Esophagus muscularis mucosa (tissue), 4 donors: ENCODE measurements at places on chromosomes 6 and 20. TPM values are rescaled to one million over a fixed set of nuclear protein-coding genes. Genes with fewer than 3 reads are reported as not detected.

DNA sequence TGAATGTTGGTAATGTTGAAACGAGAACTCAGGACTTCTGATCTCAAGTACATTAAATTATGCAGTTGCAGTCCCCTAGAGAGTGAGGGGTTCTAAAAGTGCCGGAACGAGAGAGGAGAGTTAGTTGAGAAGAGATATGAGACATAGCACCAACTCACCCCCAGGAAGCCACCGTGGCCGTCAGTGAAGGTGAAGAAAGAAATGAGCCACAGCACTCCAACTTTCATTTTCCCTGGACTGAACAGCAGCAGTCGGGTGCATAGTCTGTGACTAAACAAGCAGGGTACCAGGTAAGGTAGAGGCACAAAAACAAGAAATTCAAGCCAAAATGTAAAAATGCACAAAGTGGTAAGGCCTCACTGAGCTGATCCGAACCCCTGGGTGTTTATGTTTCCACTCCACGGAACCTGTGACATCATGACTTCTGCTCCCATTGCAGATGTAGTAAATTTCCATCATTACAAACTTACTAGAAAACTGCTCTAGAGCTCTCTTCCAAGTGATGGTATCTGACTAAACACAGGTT, 13.2 kb downstream of the ADGRF1 start:
- peak; percentile 62 for DNase-seq
- H3K27me3 ChIP-seq = no peaks in the 10 kb centered on the region
- H3K4me3 ChIP-seq = no peak overlapping the region
- no peaks in the 10 kb centered on the region for H3K4me1 ChIP-seq
- H3K27ac ChIP-seq = no peak overlapping the region

DNA sequence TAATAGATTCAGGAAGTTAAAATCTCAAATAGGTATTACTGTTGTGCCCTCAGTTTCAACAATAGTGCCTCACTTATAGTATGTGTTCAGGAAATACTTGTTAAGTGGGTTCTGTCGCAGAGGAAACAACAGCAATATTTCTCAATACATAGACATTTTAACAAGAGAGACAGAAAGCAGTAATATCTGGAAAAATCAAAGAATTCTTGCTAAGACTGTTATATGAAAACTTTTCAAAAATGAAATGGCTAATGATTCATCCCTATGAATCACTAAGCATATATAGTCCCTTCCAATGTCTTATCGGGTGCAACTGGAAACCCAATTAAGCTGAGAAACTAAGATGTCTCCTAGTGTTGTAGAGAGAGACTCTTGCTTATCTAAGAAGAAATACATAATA, 668.9 kb downstream of the TFAP2A start:
- DNase-seq = no peak
- no peaks in the 10 kb centered on the region for H3K27me3 ChIP-seq
- H3K4me1 ChIP-seq = no peaks in the 10 kb centered on the region
- no peaks in the 10 kb centered on the region for H3K36me3 ChIP-seq

GRCh38 chr6:2909718-2910117, 6.6 kb upstream of the SERPINB9 start:
- no peak overlapping the region for H3K4me3 ChIP-seq
- no peak overlapping the region for H3K27ac ChIP-seq
- no peaks in the 10 kb centered on the region for H3K4me1 ChIP-seq
- no peaks in the 10 kb centered on the region for H3K27me3 ChIP-seq
- H3K36me3 ChIP-seq = no peaks in the 10 kb centered on the region

DNA sequence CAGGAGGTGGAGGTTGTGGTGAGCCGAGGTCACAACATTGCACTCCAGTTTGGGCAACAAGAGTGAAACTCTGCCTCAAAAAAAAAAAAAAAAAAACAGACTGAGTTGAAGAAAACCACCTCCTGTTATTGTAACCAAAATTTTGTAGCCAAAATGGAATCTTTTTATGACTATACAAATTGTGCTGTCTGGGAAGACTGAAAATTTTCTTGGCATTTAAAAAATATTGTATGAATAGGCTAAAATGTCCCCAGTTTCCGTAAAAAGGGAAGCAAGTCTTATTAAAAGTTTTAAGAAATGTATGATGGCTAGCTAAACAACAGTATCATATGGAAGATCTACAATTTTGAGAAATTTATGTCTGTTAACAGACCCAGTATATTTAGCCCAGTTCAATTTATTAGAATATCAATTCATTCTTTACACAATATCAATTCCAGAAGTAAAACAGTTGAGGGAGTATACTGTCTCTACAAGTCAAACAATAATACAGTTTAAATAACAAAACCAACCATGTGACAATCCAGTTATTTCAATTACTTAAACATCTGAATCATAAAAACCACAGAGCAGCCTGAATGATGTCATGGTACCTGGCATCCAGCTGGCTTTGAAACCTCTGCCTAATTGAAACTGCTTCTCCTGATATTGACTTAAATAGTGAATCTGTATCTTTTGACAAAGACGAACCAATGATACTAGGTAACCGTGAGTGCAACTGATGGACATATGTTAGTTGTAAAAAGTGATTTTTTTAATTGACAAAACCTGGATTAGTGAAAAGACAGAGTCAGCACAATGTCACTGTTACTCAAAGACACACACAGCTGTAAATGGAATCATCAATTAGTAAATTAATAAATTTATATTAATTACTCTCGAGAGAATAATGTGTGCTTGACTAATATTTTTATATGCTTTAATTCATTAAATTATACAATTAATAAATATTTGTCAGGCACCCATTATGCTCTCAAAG, 166.6 kb upstream of the MARCKS start:
- H3K27ac ChIP-seq = no peak overlapping the region
- DNase-seq = peak; percentile 8
- H3K36me3 ChIP-seq = no peaks in the 10 kb centered on the region
- no peak overlapping the region for H3K4me3 ChIP-seq

- no peak for DNase-seq
- H3K27me3 ChIP-seq = no peaks in the 10 kb centered on the region
- no peaks in the 10 kb centered on the region for H3K4me1 ChIP-seq
- H3K27ac ChIP-seq = no peak overlapping the region
Observed at GRCh38 chr20:39822667-39823066, 860.5 kb downstream of the DHX35 start.

DNA sequence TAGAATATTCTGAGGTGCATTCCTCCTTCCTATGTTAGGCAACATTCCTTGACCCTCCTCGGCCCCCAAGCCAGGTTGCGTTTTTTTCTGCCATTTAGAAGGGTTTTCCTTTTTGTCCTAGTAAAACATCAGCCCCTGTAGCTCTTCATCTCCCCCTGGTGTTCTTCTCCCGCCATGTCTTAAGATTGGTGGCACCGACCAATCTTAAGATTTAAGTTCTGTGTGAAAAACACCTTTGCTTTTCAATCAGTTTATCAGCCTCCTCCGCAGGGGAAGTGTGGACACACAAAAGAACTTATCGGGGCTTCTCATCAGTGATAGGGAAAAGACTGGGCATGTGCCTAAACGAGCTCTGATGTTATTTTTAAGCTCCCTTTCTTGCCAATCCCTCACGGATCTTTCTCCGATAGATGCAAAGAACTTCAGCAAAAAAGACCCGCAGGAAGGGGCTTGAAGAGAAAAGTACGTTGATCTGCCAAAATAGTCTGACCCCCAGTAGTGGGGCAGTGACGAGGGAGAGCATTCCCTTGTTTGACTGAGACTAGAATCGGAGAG, 719 bp upstream of the EDN1 start:
- no peaks in the 10 kb centered on the region for H3K36me3 ChIP-seq
- peak overlapping the region; percentile 57 for H3K4me3 ChIP-seq
- no peak for DNase-seq
- H3K4me1 ChIP-seq = peaks cover 25% of the 10 kb centered on the region

DNA sequence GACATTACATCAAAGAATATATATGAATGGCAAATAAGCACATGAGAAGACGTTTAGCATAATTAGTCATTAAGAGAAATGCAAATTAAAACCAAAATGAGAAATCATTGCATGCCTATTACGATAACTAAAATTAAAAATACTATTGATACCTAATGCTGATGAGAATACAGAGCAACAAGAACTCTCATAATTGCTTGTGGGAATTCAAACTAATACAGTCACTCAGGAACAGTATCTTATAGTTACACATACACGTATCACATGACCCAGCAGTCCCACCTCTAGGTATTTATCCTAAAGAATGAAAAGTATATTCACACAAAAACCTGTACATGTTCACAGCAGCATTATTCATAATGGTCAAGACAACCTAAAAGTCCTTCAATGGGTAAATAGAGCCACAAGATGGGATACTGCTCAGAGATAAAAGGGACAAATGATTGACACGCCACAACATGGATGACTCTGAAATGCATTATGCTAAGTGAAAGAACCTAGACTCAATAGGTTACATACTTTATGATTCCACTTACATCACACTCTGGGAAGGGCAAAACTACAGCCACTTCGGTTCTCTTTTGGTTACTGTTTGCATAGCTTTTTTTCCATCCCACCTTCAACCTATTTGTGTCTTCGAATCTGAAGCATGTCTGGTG, 16.4 kb downstream of the CPXM1 start:
- no peaks in the 10 kb centered on the region for H3K4me1 ChIP-seq
- H3K27me3 ChIP-seq = no peaks in the 10 kb centered on the region
- no peak overlapping the region for H3K4me3 ChIP-seq

GRCh38 chr6:129860908-129861665, at the start of gene TMEM244:
TSS of gene TMEM244 (minus strand) at chr6:129861315. CDS start at chr6:129861188, 127 bp downstream.
- DNase-seq = no peak
- peak within 1 kb of the TSS; percentile 27 for H3K4me3 ChIP-seq
- no peak within 1 kb of the TSS for H3K27ac ChIP-seq
- no peaks in the 10 kb centered on the region for H3K27me3 ChIP-seq

DNA sequence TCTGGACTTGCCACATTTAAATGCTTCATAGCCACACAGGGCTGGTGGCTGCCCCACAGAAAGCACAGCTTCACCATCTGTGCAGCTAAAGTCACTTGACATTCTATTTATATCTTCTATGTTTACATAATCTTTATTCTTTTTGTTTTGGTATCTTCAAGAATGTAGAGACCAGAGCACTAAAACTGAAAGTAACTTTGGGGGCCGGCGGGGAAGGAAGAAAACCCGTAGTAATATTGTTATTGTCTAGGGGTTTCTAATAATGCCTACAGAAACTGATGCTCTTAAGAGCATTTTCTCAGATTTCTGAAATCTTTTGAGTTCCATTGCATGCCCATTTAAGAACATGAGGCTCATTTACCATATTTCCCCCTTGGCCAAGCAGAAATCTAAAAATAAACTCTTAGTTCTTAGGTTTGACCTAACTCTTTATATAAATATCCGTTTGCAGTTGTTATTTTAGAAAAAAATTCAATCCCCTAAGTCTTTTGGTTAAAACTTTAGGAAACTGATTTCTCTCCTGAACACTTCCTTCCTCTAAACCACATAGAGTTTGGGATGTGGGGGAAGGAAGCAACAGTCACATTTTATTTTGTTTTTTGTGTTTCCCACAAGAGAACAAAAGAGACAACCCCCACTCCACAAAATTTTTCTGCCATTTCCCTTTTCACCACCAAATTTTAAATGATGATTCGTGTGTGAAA, 207.6 kb downstream of the OGFRL1 start:
- peaks cover 24% of the 10 kb centered on the region for H3K4me1 ChIP-seq
- H3K27me3 ChIP-seq = no peaks in the 10 kb centered on the region

GRCh38 chr6:111798281-111798725, 74.9 kb downstream of the FYN start:
- no peak overlapping the region for H3K27ac ChIP-seq
- no peak overlapping the region for H3K4me3 ChIP-seq
- H3K4me1 ChIP-seq = no peaks in the 10 kb centered on the region
- no peaks in the 10 kb centered on the region for H3K36me3 ChIP-seq
- no peaks in the 10 kb centered on the region for H3K27me3 ChIP-seq

GRCh38 chr6:107532706-107533105, 42.8 kb downstream of the SOBP start:
- H3K27me3 ChIP-seq = no peaks in the 10 kb centered on the region
- peak overlapping the region; percentile 42 for H3K27ac ChIP-seq
- H3K4me3 ChIP-seq = no peak overlapping the region
- peaks cover 40% of the 10 kb centered on the region for H3K4me1 ChIP-seq
- H3K36me3 ChIP-seq = no peaks in the 10 kb centered on the region
- DNase-seq = no peak

GRCh38 chr6:71190809-71191208, 97.8 kb upstream of the OGFRL1 start:
- no peaks in the 10 kb centered on the region for H3K27me3 ChIP-seq
- H3K36me3 ChIP-seq = no peaks in the 10 kb centered on the region
- no peak overlapping the region for H3K27ac ChIP-seq
- no peaks in the 10 kb centered on the region for H3K4me1 ChIP-seq
- H3K4me3 ChIP-seq = no peak overlapping the region
- no peak for DNase-seq

DNA sequence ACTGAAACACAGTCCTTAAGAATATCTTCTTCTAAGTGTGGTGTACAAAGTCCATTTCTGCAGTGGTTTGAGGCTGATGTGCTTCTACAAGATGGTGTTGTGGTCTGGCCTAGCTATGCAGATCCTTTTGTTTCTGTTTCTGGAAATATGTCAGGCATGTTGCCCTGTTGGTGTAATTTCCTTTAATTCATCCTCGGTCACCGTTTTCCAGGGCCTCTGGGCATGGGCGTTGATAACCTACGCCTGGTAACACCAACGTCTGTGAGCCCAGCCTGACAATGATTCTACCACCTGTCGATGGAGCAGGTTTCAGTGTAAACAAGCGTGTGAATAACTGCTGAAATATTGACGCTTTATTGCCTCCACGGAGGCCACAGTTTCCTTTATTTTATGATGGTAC, 33.3 kb upstream of the AFDN start:
- no peaks in the 10 kb centered on the region for H3K36me3 ChIP-seq

GRCh38 chr6:76742919-76743318, 670.5 kb upstream of the IMPG1 start:
- H3K27ac ChIP-seq = no peak overlapping the region
- no peak for DNase-seq
- no peak overlapping the region for H3K4me3 ChIP-seq
- no peaks in the 10 kb centered on the region for H3K36me3 ChIP-seq

DNA sequence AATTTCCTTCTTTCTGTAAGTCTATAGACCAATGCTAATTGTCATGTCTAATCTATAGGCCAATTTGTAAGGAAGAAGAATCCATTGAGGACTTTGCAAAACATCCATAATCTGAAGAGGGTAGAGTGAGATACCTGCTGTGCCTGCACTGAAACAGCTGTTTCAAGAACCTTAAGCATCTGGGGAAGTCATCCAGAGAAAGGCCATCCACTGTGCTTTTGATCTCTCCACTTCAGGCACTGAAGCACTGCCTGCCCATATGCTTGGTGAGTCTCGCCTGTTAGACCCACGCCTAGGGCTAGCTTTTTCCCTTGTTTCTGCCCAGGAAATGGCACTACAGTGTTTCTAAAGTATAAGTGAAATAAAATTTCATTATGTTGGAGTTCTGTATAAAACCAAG, 921.8 kb upstream of the EPHA7 start:
- no peaks in the 10 kb centered on the region for H3K36me3 ChIP-seq
- no peaks in the 10 kb centered on the region for H3K4me1 ChIP-seq
- DNase-seq = no peak
- H3K4me3 ChIP-seq = no peak overlapping the region
- no peaks in the 10 kb centered on the region for H3K27me3 ChIP-seq
- no peak overlapping the region for H3K27ac ChIP-seq

GRCh38 chr6:134196568-134197193, 121.2 kb downstream of the SGK1 start:
- peak; percentile 34 for DNase-seq
- H3K27ac ChIP-seq = no peak overlapping the region
- H3K4me1 ChIP-seq = no peaks in the 10 kb centered on the region
- H3K4me3 ChIP-seq = no peak overlapping the region

Gene SLC2A10
- total RNA-seq = 18.5 TPM

Gene RALGAPB
- 34.8 TPM for total RNA-seq

Gene CCND3
- 148 TPM for total RNA-seq

Gene EPHA7
- 262 TPM for total RNA-seq

Gene FNDC11
- 0.50 TPM for total RNA-seq

Gene ZMYND8
- total RNA-seq = 78.6 TPM

Gene GRM4
- total RNA-seq = not detected
